H1 (cell line): ENCODE measurements at places on chromosomes 12 and 14.

- peaks cover 6% of the 10 kb centered on the region for H3K4me1 ChIP-seq
- H3K36me3 ChIP-seq, result no peaks in the 10 kb centered on the region; the same call in 1 of the 2 replicates
- no peaks in the 10 kb centered on the region for H3K27me3 ChIP-seq
- H3K27ac ChIP-seq, result no peak overlapping the region
- no peak for DNase-seq
These were observed 118.0 kb downstream of the KTN1 start for GRCh38 chr14:55698051-55698450.

DNA sequence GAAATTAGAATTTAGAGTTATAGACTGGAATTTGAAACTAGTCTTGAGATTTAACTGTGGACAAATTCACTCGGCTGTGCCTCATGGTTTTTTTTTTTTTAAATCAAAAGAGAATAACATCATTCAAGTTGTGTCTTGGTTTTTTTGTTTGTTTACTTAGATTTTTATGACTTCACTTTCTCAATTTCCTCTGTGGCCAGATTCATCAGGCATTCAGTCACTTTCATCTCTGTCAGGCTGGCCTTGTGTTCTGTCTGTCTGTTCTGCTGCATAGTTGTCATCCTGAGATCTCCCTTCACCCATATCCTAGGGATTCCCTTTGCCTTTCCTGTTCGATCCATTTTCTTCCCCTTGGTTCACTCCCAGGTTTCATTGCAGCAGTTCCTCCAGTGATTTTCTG is 10.0 kb downstream of the MARK3 start:
- no peaks in the 10 kb centered on the region for H3K4me1 ChIP-seq
- H3K27ac ChIP-seq, result no peak overlapping the region
- no peaks in the 10 kb centered on the region for H3K36me3 ChIP-seq
- no peak overlapping the region for H3K4me3 ChIP-seq

- H3K27ac ChIP-seq, result no peak overlapping the region
- no peak for DNase-seq
- no peaks in the 10 kb centered on the region; the same call in 1 of the 2 replicates for H3K4me1 ChIP-seq
- no peaks in the 10 kb centered on the region for H3K27me3 ChIP-seq
- no peaks in the 10 kb centered on the region; the same call in 1 of the 2 replicates for H3K36me3 ChIP-seq
- H3K4me3 ChIP-seq, result no peak overlapping the region
These were observed 131.1 kb downstream of the GCH1 start for GRCh38 chr14:54771411-54772027.

GRCh38 chr12:116933091-116933490 is 22.3 kb downstream of the FBXW8 start:
- H3K27ac ChIP-seq, result no peak overlapping the region
- DNase-seq, result no peak
- no peaks in the 10 kb centered on the region for H3K27me3 ChIP-seq

GRCh38 chr14:77003960-77004710 is 24.4 kb downstream of the IRF2BPL start:
- no peaks in the 10 kb centered on the region for H3K36me3 ChIP-seq
- H3K4me1 ChIP-seq, result peaks cover 36% of the 10 kb centered on the region

DNA sequence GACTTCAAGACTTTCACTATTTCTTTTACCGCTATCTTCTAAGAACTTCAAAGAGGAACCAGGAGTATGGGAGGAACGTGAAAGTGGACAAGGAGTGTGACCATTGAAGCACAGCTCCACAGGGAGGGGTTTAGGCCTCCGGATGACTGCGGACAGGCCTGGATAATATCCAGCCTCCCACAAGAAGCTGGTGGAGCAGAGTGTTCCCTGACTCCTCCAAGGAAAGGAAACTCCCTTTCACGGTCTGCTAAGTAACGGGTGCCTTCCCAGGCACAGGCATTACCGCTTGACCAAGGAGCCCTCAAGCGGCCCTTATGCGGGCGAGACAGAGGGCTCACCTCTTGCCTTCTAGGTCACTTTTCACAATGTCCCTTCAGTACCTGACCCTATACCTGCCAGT is 267.0 kb downstream of the RPL10L start:
- no peaks in the 10 kb centered on the region for H3K27me3 ChIP-seq
- H3K27ac ChIP-seq, result no peak overlapping the region
- no peaks in the 10 kb centered on the region for H3K36me3 ChIP-seq
- H3K4me1 ChIP-seq, result no peaks in the 10 kb centered on the region

GRCh38 chr12:80936642-80937390 is 918 bp downstream of the LIN7A start:
- H3K36me3 ChIP-seq, result no peaks in the 10 kb centered on the region
- peak overlapping the region; percentile 98 for H3K4me3 ChIP-seq
- no peaks in the 10 kb centered on the region for H3K27me3 ChIP-seq
- peak; percentile 29 for DNase-seq
- no peaks in the 10 kb centered on the region for H3K4me1 ChIP-seq
- H3K27ac ChIP-seq, result peak overlapping the region; percentile 56

DNA sequence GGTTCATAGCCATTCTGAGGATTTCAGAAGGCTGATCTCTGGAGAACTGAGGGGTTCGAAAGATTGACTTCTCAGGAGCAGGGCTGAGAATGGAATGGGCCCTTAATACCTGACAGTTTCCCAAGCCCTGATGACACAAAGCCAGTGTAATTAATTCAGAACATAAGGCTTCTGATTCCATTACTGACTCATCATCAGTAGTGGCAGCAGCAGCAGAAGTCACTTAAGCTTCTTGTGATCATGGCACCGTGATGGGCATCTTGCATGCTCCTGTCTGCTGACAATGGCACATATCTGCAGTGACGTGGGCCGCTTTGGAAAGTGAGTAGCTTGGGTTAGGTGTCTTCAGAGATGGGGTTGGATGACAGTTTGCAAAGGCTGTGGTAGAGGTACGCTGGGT is 38.2 kb upstream of the GSG1 start:
- DNase-seq, result no peak
- no peak overlapping the region for H3K27ac ChIP-seq
- no peak overlapping the region for H3K4me3 ChIP-seq
- H3K36me3 ChIP-seq, result no peaks in the 10 kb centered on the region
- no peaks in the 10 kb centered on the region for H3K27me3 ChIP-seq
- H3K4me1 ChIP-seq, result no peaks in the 10 kb centered on the region

DNA sequence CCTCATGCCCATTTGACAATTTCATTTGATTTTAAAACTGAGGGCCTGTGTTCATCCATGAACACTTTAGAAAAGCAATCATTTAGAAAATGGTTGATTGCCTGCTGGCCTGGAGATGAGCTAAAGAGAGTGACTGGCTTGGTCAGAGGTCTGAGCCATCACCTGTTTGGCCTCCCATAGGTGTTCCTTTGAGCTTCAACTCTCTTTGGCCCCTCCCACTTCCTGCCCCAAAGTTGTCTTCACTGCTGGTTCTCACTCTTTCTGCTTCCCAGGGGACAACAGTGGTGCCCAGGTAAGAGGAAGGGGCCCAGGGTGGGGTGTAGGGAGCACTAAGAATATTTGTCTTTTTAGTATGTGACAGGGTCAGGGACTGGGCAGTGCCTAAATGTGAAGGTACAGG is 4.9 kb upstream of the TCP11L2 start:
- DNase-seq, result no peak
- no peaks in the 10 kb centered on the region for H3K36me3 ChIP-seq
- no peaks in the 10 kb centered on the region for H3K4me1 ChIP-seq
- no peak overlapping the region for H3K4me3 ChIP-seq

- DNase-seq, result no peak
- no peaks in the 10 kb centered on the region for H3K27me3 ChIP-seq
These were observed 58.1 kb upstream of the PLEKHG3 start for GRCh38 chr14:64646103-64646502.

- H3K27me3 ChIP-seq, result no peaks in the 10 kb centered on the region
- no peak overlapping the region for H3K27ac ChIP-seq
- no peaks in the 10 kb centered on the region for H3K4me1 ChIP-seq
- DNase-seq, result no peak
- peaks cover 8% of the 10 kb centered on the region for H3K36me3 ChIP-seq
These were observed 7.6 kb upstream of the NGB start for GRCh38 chr14:77278461-77279230.

GRCh38 chr12:116200812-116201211 is 76.7 kb downstream of the MED13L start:
- H3K4me1 ChIP-seq, result no peaks in the 10 kb centered on the region; the same call in 1 of the 2 replicates
- no peak overlapping the region for H3K4me3 ChIP-seq
- H3K27ac ChIP-seq, result no peak overlapping the region
- no peaks in the 10 kb centered on the region for H3K36me3 ChIP-seq
- no peak for DNase-seq
- H3K27me3 ChIP-seq, result no peaks in the 10 kb centered on the region

GRCh38 chr12:114902665-114903064 is 218.7 kb upstream of the TBX3 start:
- H3K27me3 ChIP-seq, result no peaks in the 10 kb centered on the region
- no peak overlapping the region for H3K4me3 ChIP-seq
- DNase-seq, result no peak
- no peak overlapping the region for H3K27ac ChIP-seq
- H3K36me3 ChIP-seq, result no peaks in the 10 kb centered on the region; the same call in 1 of the 2 replicates

DNA sequence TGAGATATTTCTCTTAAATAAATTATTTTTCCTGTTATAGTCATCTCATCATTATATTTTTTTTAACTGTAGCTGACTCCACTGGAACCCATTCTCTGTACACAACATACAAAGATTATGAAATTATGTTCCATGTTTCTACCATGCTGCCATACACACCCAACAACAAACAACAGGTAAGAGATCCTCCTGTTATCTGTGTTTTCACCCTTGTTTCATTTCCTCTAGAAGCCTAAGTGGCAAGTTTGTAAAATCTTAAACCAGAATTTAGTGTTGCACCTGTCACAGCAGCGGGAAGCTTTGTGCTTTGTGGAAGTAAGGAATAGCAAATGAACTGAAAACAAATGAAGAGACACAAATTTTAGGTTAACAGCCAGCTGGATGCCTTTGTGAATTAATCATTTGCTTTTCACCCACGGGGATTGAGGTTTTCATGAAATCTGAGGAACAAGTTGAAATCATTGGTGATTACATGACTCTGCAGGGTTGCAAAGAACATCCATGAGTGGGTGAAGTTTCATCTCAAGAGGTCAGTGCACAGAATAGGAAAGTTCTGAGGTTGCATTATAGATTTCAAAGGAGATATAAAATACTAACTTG is 273.9 kb upstream of the RGS6 start:
- H3K27me3 ChIP-seq, result no peaks in the 10 kb centered on the region
- no peak for DNase-seq
- H3K4me1 ChIP-seq, result peaks cover 11% of the 10 kb centered on the region
- peaks cover 6% of the 10 kb centered on the region; the same call in 1 of the 2 replicates for H3K36me3 ChIP-seq

DNA sequence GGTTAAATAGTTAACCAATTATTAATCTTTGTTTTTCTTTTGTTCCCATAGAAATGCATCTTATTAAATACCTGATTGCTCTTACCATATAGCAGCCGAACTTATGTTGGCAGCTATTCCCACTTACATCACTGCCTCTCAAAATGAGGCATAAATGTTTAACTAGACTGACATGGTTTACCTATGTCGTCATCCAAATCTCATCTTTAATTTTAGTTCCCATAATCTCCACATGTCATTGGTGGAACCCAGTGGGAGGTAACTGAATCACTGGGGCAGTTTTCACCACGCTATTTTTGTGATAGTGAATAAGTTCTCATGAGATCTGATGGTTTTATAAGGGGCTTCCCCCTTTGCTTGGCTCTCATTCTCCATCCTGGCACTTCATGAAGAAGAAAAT is 499.2 kb upstream of the ATP2B1 start:
- H3K27ac ChIP-seq, result no peak overlapping the region
- H3K36me3 ChIP-seq, result no peaks in the 10 kb centered on the region
- no peaks in the 10 kb centered on the region for H3K4me1 ChIP-seq
- H3K4me3 ChIP-seq, result no peak overlapping the region
- no peaks in the 10 kb centered on the region for H3K27me3 ChIP-seq

DNA sequence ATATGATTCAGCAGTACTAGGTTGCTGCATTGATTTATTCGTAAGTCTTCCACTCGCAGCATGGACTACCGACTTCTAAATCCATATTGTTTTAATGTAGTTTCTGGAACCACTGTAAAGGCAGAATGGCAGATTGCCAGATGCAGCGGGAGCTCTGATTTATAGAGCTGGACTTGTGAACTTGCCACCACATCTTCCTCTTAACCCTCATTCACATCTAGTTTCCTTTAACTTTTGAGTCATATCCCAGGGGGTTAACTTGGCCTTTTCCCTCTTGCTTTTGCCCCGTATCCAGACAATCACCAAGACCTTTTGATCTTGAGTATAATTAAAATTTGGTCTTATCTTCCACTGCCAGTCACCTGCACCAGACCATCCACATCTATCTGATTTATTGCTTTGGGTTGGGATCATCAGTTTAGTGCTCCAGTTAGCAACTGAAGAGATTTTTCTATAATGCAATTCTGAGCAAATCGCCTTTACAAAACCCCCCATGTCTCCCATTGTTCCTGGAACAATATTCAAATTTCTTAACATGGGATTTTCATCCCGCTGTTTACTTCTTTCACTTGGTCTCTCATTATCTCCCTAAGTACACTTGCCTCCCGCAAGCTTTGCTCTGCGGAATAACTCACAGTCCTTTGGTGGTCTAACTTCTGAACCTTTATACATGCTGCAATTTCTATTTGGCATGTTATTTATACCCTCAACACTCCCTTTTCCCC is 130.5 kb downstream of the ACSS3 start:
- no peaks in the 10 kb centered on the region for H3K36me3 ChIP-seq
- H3K27ac ChIP-seq, result no peak overlapping the region
- peaks cover 14% of the 10 kb centered on the region for H3K4me1 ChIP-seq
- no peak overlapping the region for H3K4me3 ChIP-seq
- no peaks in the 10 kb centered on the region for H3K27me3 ChIP-seq

DNA sequence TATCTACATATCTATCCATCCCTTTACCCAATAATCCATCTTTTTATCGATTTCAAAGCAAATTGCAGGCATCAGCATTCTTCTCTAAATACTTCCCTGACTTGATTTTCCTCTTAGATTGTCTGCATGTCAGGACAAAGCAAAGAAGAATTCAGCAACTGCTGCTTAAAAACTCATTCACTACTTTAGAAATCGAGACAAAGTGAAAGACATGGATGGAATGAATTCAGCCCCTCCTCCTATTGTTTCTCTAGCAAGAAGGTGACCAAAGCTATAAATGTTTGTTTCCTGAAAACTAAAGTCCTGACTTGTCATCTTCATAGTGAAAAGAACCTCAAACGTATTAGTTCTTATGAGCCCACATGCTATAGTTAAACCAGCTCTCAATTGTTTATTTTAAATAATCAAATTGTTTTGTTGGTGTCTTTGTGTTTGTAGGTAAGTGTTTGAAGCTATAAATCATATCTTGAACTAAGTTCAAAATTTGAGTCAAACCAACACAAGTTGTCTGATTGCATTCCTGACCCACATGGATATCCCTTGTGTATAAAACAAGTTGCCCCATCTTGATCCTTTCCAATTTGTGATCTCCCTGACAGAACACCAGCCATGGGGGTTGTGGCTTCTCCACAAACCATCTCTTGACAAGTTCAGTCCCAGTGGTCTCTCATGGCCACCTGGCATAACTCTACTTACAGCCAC is 58.6 kb upstream of the ARHGAP5 start:
- H3K4me1 ChIP-seq, result peaks cover 2% of the 10 kb centered on the region; the same call in 1 of the 2 replicates
- no peak overlapping the region for H3K4me3 ChIP-seq
- no peaks in the 10 kb centered on the region for H3K36me3 ChIP-seq
- no peak for DNase-seq
- no peaks in the 10 kb centered on the region for H3K27me3 ChIP-seq
- H3K27ac ChIP-seq, result no peak overlapping the region

GRCh38 chr14:59871166-59871495 is 555 bp upstream of the RTN1 start:
- peaks cover 26% of the 10 kb centered on the region for H3K27me3 ChIP-seq
- no peak overlapping the region for H3K27ac ChIP-seq
- no peaks in the 10 kb centered on the region for H3K4me1 ChIP-seq
- peak overlapping the region; percentile 46 for H3K4me3 ChIP-seq
- no peaks in the 10 kb centered on the region for H3K36me3 ChIP-seq
- DNase-seq, result no peak

GRCh38 chr12:51917746-51918453 is 10.6 kb downstream of the ACVRL1 start:
- H3K4me1 ChIP-seq, result peaks cover 4% of the 10 kb centered on the region
- H3K4me3 ChIP-seq, result no peak overlapping the region
